Activated naive CD8-positive, alpha-beta T cell treated with anti-CD3 and anti-CD28 coated beads for 36 hours (primary cell): ENCODE measurements at places on chromosomes 1 and 21.

- H3K27me3 ChIP-seq, result no peaks in the 10 kb centered on the region
- peaks cover 27% of the 10 kb centered on the region for H3K36me3 ChIP-seq
- no peaks in the 10 kb centered on the region for H3K4me1 ChIP-seq
- no peak for DNase-seq
Measured at GRCh38 chr21:36891692-36892091, 74.8 kb downstream of the HLCS start.

DNA sequence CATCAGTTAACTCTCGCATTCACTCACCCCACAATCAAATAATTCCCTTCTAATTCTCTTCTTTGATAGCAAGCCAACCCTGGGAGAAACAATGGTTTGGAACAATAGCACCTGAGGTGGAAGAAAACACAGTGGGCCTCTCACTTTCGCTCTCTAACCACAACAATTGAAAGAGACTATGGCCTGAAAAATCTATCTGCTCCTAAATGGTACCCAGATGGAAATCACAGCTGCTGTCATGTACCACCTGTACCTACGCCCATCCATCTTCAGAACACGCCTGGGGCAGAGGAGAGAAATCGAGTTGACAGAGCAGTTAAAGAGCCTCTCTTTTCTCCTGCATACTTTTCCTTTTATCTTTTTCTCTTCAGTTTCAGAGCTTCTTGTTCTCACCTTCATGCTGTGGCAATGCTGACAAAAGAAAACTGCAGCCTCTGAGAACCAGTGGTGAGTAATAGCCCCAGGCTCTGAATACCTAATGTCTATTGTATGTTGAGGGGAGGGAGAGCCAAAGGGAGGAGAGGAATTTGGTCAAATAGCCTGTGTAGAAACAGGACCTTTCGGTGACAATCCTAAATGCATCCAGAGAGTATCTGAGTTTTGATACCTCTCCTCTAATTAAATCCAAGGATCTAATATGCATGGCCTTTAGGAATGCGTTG is 57.7 kb downstream of the ZC3H11B start:
- no peak overlapping the region for H3K4me3 ChIP-seq
- H3K27ac ChIP-seq, result no peak overlapping the region
- H3K4me1 ChIP-seq, result no peaks in the 10 kb centered on the region
- no peaks in the 10 kb centered on the region for H3K27me3 ChIP-seq
- DNase-seq, result no peak

DNA sequence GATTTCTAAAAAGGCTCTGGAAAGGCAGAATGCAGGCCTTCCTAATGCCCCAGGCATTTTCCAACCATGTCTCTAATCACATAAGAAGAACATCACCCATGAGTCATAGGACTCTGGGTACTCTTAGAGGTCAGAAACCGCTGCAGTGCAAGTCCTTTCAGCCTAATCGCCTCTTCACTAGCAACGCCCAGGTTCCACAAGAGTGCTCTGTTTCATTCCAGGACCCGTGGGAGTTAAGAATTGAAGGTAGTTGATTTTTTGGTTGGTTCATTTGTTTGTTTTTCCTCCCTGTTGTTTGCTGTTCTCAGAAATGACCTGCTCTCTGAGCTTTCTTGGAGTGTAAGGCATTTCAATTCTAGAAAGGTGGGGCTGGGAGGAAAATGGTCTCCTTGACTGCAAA is 123.2 kb downstream of the NR5A2 start:
- no peak overlapping the region for H3K4me3 ChIP-seq
- H3K27me3 ChIP-seq, result no peaks in the 10 kb centered on the region
- H3K4me1 ChIP-seq, result peaks cover 41% of the 10 kb centered on the region
- H3K36me3 ChIP-seq, result peaks cover 5% of the 10 kb centered on the region

DNA sequence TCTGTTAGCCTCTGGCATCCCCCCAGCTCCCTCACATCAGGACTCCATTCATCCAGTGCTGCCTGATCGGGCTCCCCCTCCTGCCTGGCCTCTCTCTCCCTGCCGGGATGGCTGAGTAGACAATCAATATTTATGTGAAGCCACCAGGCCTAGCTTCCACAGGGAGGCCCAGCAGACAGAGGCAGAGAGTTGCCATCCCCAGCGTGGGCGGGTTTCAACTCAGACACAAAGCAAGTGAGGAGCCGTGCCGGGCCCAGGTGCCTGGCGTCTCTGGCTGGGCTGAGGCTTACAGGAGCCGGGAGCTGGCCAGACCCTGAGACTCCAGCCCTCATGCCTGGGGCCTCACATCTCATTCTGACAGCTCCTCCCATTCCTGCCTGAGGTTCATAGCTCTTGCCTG is 34.5 kb upstream of the ATP2B4 start:
- H3K4me3 ChIP-seq, result no peak overlapping the region
- no peak overlapping the region for H3K27ac ChIP-seq
- no peaks in the 10 kb centered on the region for H3K36me3 ChIP-seq
- no peak for DNase-seq

DNA sequence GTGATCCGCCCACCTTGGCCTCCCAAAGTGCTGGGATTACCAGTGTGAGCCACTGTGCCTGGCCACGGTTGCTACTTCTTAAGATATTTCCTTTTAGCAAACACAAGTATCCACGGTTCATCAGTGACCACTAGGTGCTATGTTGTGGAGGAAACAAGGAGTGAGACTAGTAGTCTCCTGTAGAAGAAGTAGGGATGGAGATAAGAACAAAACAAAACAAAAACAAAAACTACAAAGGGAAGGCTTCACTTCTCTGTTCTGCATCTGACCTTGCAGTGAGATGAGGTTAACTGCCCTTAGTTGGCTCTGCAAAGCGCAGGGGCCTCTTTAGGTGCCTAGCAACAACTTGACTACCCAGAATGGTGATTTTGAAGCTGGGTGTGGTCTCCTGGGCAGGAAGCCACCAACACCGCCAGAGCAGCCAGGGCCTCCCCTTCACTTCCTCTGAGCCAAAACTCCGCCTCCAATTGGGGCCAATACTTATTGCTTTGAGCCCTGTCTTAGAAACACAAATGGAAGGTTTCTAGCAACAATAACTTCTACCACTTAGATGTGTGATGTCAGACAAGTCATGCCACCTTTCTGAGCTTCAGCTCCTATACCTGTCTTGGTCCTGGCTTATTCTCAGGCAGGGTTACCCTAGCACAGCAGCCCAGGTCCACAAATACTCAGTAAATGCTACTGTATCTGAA is 12.8 kb upstream of the CDC42 start:
- H3K4me3 ChIP-seq, result peak overlapping the region; percentile 64
- H3K4me1 ChIP-seq, result peaks cover 44% of the 10 kb centered on the region
- H3K36me3 ChIP-seq, result no peaks in the 10 kb centered on the region
- no peaks in the 10 kb centered on the region for H3K27me3 ChIP-seq
- DNase-seq, result peak; percentile 89
- H3K27ac ChIP-seq, result peak overlapping the region; percentile 94

DNA sequence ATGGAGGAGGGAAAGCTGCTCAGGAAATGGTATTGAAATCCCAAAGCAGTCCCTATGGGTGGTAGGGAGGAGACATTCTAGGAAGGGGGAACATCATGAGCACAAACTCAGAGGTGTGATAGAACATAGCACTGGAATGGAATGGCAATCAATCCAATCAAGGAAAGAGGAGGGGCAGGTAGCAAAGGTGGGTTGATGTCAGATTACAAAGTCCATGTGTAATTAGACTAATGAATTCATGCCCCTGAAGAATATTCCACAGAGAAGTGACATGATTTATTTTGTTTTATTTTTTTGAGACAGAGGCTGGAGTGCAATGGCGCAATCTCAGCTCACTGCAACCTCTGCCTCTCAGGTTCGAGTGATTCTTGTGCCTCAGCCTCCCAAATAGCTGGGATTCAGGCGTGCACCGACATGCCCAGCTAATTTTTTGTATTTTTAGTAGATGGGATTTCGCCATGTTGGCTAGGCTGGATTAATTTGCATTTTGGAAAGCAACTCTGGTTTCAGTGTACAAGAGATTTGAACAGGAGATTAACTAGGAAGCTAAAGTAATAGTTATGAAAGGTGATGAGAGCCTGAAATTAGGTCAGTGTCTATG is 36.1 kb downstream of the DEGS1 start:
- DNase-seq, result no peak
- H3K4me1 ChIP-seq, result no peaks in the 10 kb centered on the region
- H3K4me3 ChIP-seq, result no peak overlapping the region
- no peaks in the 10 kb centered on the region for H3K27me3 ChIP-seq

GRCh38 chr1:80214888-80215540 is 1208.5 kb upstream of the ADGRL4 start:
- no peaks in the 10 kb centered on the region for H3K27me3 ChIP-seq
- H3K4me1 ChIP-seq, result no peaks in the 10 kb centered on the region
- H3K36me3 ChIP-seq, result no peaks in the 10 kb centered on the region
- no peak overlapping the region for H3K27ac ChIP-seq
- DNase-seq, result no peak

- H3K36me3 ChIP-seq, result peaks cover 14% of the 10 kb centered on the region
- peak overlapping the region; percentile 38 for H3K27ac ChIP-seq
- H3K4me3 ChIP-seq, result peak overlapping the region; percentile 96
- H3K27me3 ChIP-seq, result no peaks in the 10 kb centered on the region
Measured at GRCh38 chr1:109622895-109623294, 3.3 kb downstream of the AMPD2 start.

- H3K27me3 ChIP-seq, result no peaks in the 10 kb centered on the region
- H3K4me1 ChIP-seq, result peaks cover 10% of the 10 kb centered on the region
- H3K4me3 ChIP-seq, result no peak overlapping the region
- H3K27ac ChIP-seq, result no peak overlapping the region
Measured at GRCh38 chr1:44318097-44319088, 36.7 kb downstream of the ERI3 start.

DNA sequence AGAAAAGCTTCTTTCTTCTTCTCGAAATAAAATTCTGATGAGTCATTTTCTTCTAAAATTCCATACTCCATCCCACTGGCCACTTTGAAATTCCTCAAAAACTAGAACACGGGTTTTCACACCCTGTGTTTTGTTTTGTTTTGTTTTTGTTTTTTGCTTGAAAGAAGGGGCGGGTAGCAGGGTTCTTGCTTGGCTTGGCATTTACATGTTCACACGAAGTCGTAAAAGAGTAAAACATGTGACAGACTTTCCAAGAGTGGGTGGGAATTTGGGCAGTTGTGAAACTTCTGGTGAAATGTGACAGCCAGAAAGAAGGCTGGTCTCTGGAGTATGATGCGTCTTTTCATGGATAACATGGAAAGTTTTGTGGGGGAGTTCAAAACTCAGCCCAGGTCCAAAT is 47.1 kb upstream of the FMN2 start:
- no peaks in the 10 kb centered on the region for H3K27me3 ChIP-seq
- no peak overlapping the region for H3K27ac ChIP-seq
- no peaks in the 10 kb centered on the region for H3K4me1 ChIP-seq
- no peak for DNase-seq

- peak overlapping the region; percentile 30 for H3K27ac ChIP-seq
- H3K36me3 ChIP-seq, result peaks cover 13% of the 10 kb centered on the region
- peaks cover 76% of the 10 kb centered on the region for H3K4me1 ChIP-seq
Measured at GRCh38 chr1:25006770-25007169, 76.7 kb upstream of the RUNX3 start.

GRCh38 chr1:38030596-38031512 is 15.7 kb downstream of the POU3F1 start:
- H3K4me3 ChIP-seq, result peak overlapping the region; percentile 59
- H3K4me1 ChIP-seq, result peaks cover 55% of the 10 kb centered on the region
- peak overlapping the region; percentile 87 for H3K27ac ChIP-seq
- DNase-seq, result no peak
- H3K27me3 ChIP-seq, result peaks cover 3% of the 10 kb centered on the region

- no peak overlapping the region for H3K27ac ChIP-seq
- peaks cover 42% of the 10 kb centered on the region for H3K27me3 ChIP-seq
- H3K36me3 ChIP-seq, result no peaks in the 10 kb centered on the region
- DNase-seq, result no peak
Measured at GRCh38 chr1:30809514-30810263, 52.1 kb upstream of the LAPTM5 start.

- DNase-seq, result no peak
- no peak overlapping the region for H3K27ac ChIP-seq
- no peaks in the 10 kb centered on the region for H3K4me1 ChIP-seq
Measured at GRCh38 chr1:18588093-18588492, 42.6 kb upstream of the PAX7 start.

DNA sequence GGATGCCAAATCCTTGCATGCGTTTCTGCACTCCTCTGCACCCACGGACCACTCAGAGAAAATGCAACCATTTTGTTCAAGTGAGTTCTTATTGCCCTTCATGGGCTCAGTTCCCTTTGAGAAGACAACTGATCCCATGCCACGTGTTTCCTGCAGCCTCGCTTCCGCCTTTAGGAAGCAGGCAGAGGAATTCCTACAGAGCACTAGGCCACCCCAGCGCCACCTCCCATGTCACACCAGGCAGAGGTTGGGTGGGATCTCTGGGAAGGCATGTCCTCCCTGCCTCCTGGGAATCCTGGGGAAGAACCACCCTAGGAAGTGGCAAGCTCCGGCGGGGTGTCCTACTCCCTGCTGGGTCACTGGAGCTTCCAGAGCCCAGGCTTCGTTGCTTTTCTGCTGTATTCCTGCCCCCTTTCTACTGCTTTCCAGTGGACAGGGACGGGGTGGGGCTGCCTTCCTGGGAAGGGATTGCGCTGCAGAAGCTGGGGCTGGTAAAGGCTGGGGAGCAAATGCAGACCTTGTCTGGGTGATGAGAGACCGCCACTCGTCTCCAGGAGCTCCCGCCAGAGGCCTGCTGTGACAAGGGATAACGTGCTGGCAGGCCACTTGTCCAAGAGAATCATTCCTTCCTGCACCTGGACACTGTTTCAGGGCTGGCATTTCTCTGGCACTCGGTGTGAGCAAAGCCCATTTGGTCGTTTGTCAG is 478.2 kb upstream of the VAMP3 start:
- no peaks in the 10 kb centered on the region for H3K4me1 ChIP-seq
- no peak overlapping the region for H3K27ac ChIP-seq
- H3K27me3 ChIP-seq, result no peaks in the 10 kb centered on the region
- DNase-seq, result no peak
- H3K4me3 ChIP-seq, result no peak overlapping the region
- no peaks in the 10 kb centered on the region for H3K36me3 ChIP-seq

GRCh38 chr1:111791776-111792175 is 36.1 kb downstream of the DDX20 start:
- no peaks in the 10 kb centered on the region for H3K4me1 ChIP-seq
- H3K27ac ChIP-seq, result no peak overlapping the region
- H3K4me3 ChIP-seq, result no peak overlapping the region
- no peaks in the 10 kb centered on the region for H3K36me3 ChIP-seq
- H3K27me3 ChIP-seq, result peaks cover 7% of the 10 kb centered on the region
- no peak for DNase-seq
